CD4-positive, alpha-beta T cell (primary cell): ENCODE measurements at places on chromosomes 5 and 9.

DNA sequence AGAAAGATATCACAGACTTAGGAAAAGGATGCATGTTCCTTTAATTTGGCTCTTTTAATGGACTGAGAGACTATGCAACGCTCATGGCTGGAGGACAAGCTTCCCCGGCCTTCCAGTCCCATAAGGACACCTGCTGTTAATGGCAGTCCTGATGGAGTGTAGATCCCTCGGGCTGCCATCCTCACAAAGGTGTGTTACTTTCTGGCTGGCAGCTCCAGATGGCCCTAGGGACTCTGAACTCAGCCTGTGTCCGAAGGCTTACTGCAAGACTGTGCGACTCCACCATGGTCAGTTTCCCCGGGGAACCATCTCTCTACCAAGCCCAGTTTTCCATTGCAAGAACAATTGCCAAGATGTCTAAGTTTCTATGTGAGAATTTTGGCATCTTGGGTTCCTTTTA lies 25.5 kb upstream of the KCNIP1 start:
- DNase-seq = no peak

GRCh38 chr5:176889321-176890280 lies 9.5 kb downstream of the HK3 start:
- no peak for DNase-seq

DNA sequence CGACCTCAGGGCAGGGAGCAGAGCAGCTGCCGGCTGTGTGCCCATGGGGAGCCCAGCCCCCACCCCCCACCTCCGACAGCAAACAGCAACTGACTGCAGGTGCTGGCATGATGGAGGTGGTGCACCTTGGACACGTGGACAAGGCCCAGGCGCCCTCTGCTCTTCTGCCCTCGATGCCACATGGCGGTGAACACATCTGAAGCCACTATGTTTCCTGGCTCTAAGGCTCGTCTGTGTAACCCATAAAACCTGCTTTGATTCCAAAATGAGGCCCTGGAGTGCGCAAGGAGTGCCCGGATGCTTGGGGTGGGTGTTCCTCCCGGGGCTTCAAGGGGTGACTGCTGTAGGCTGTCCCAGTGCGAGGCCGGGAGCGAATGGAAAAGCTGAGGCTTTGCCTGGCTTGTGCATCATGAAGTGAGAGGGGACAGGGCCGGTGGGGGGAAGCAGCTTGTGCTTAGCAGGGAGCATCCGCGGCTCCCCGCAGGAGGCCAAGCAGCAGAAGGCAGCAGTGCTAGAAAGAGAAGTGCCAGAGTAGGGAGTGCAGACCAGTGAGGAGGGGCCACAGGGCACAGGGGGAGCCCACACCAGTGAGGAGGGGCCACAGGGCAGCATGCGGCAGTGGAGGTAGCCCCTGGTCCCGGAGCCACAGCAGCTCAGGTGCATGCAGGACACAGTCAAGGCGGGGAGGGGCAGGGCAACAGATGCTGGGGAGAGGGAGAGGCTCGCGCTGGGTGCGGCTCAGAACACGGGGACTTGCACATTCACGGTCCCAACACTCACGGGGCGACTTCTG lies 30.0 kb downstream of the NKD2 start:
- DNase-seq = no peak

DNA sequence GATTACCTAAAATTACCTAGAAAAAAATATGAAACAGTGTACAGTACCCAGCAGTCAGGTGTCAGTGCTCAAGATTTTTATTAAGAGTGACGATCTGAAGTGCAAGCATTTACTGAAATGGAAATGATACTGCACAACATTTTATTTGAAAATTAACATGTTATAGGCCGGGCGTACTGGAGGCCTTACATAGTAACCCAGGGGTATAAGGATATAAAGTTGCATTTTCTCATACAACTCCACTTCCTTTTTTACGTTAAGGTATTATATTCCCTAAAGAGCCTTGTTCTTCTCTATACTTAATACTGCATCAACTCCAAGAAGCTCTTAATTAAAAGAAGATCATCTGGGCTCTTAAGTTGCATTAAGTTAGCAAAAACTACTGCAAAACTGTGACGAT lies 3.3 kb downstream of the MAT2B start:
- DNase-seq = no peak

DNA sequence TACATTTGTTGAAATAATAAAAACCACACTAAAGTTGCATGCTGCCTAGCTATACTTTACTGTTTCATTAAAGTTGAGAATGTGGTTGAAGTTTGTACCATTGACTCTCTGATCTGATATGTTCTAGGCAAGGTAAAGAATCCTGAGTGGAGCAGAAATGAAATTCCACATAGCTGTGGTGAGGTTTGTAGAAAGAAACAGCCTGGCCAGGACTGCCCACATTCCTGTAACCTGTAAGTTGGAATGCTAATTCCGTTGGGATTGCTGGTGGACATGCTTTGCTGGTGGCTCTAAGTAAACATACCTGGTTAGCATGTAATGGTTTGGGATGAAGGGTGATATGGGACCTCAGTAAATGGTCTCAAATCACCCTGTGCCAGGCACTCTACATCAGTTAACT lies 16.8 kb downstream of the NFX1 start:
- no peak for DNase-seq

DNA sequence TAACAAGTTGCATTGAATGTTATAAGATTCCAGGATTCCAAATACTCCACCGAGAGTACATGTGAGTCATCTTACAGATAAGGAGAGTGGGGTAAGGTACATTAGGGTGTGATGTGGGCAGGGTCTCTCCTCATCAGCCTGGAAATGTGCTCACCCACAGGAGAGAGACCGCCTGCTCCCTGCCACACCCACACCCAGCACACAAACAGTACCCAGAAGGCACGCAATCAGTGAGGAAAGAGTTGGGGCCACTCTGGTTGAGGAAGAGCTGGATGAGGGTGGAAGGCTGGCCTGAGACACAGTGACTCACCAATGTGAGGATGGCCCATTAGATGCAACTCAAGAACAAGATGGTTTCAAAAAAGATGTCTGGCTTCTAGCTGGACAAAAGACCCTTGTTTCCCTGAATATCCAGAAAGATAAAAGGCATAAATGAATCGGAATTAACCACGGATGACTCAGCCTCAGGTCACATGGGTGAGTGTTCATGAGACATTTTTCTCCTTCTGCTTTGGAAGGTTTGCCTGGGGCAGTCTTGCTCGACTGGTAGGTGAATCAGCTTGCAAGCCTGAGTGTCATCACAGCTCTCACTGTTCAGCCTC lies 51.1 kb upstream of the LHFPL2 start:
- DNase-seq = no peak

GRCh38 chr9:114813717-114814418 lies 8.0 kb upstream of the TNFSF15 start:
- no peak for DNase-seq

DNA sequence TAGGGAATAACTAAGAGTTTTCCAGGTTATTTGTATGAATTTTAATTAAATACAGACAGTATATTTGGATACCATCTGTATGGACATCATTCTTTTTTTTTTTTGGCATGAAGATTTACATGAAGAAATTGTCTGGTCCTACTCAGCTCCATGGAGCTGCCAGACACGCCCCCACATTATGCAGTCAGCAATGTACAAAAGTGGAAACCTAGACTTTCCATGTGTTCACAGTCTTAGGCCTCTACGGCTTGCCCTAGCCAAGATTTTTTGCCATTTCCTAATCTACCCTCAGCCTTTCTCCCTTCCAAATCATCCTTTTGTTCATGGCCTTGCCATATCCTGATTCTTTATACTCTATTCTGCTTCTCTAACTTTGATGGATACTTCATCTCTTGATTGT lies 207.1 kb downstream of the SGCD start:
- DNase-seq = no peak

DNA sequence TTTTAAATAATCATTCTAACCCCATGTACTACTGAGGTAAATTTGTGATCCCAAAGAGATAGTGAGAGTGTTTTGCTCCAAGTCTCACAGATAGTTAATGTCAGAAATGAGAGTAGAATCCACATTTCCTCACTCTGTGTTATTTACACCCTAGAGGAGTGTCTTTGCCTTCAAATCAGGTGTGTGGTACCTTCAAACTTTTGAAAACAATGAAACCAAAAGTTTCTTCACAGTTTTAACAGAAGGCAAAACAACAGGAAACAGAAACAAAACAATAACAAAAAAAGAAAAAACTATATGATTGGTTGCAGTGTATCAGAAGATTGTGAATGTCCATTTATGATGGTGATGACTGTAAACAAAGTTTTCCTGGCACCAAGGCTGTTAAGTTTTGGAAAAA lies 85.9 kb downstream of the ERBIN start:
- no peak for DNase-seq

- DNase-seq = no peak
Measured at GRCh38 chr5:175477440-175477839, 920 bp upstream of the SFXN1 start.

DNA sequence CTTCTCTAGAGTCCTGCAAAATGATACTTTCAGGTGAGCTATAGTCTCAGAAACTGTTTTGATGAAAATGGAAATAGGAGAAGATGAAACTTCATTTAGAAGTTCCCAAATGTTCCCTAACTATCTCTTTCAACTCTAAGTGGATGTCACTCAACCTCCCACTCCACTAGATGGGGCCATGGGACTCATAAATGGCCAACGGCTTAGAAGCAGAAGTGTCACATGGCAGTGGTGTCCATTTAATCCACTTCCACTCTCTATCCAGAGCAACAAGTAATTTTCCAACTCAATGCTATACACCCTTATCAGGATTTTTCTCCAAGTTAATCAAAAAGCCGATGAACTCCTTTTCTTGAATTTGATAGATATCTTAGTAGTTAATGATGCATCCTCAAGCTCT lies 295.7 kb downstream of the EDIL3 start:
- no peak for DNase-seq

- no peak for DNase-seq
Measured at GRCh38 chr9:123036893-123037545, 3.6 kb downstream of the GPR21 start.

- no peak for DNase-seq
Measured at GRCh38 chr5:124576848-124577409, 169.5 kb downstream of the ZNF608 start.

DNA sequence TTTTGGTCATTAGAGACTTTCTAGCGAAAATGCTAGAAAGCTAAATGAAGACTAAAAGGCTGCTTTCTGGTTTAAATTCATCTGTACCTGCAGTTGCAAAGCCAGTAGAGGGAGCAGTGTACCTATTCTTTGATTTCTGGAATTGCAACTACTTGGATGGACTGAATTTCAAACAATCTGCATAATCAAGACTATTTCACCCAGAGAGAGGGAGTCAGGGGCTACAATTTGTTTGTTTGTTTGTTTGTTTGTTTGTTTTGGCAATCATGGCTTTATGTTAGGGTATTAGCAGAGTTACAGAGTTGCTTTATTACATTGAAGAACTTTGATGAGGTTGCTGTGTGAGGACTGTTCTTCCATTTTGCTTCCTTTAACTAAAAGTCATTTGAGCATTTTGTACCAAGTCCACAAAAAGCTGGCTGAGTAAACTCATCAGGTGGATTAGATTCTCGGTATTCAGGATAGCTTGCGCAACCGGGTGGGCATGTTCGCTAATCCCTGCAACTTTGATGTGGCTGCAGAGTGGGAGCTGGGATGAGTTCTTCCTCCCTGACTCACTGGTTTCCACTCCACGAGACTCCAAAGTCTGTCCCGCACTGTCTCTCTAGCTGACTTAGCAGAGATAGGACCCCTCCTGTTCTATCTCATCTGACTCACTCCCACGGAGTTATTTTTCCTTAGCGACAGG lies 80.0 kb upstream of the TUT7 start:
- no peak for DNase-seq

- DNase-seq = no peak
Measured at GRCh38 chr9:86645303-86645702, 291.1 kb upstream of the TUT7 start.

DNA sequence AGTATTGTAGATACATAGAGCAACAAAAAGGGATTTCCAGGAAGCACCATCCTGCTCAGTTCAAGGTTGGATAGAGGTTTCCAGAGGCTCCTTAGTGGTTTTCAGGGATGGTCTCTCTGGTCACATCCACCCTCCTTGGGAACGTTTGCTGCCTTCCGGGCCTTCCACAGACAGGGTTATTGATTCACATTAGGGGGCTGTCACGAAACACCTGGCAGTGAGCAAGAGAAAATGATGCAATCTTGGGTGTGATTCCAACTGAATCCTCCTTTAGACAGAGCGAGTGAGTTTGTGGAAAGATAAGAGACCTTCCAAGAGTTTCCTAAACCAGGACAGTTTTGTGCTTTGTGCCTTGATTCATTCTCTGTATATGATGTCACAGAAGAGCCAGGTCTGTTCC lies 43.8 kb upstream of the CTSL start:
- no peak for DNase-seq

GRCh38 chr9:26527931-26528330 lies 364.7 kb downstream of the CAAP1 start:
- DNase-seq = no peak

DNA sequence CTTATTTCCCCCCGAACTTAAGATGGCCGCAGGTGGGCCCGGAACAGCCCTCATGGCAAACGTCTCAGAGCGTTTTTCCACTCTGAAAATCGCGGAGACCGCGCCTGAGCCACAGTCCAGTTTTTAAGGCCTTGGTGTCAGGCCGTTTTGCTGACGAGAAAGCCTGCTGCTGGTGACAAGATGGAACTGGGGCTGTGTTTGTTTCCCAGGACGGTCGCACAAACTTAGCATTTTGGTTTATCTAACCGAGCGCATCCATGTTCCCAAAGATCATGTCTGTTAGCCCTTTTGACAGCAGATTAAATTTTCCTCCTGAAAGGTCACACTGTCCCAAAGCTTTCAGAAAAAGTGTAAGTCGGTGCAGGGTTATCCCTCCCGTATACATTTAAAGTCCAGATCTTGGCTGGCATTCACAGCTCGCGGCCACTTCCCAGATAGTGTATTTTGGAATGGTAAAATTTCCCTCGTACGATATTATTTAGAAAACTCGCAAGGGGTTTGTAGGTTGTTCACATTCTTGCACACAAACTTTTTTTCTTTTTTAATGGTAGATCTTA lies 812 bp downstream of the SREK1 start:
- no peak for DNase-seq

DNA sequence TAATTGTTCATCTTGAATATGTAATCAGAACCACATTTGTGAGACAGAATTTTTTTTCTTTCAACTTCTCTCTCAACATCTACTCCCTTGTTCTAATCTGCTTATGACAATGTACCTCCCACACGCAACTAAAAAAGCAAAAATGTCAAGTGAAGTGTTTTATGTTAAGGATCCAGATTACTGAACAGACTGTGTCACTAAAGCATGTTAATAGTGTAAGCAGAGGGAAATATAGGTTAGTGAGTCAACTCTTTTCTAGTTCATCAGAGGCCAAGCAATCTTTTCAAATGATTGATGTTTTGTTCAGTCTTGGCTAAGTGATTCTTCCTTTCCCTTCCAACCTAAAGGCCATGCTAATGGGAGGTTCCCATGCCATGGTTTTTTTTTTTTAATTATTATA lies 34.7 kb upstream of the IDNK start:
- no peak for DNase-seq
